ENCODE measurements at places on chromosomes 6 and 20.

GRCh38 chr6:7568021-7568420 lies 22.0 kb upstream of the SNRNP48 start:
- no peak for DNase-seq

GRCh38 chr20:6679086-6679485 lies 88.4 kb upstream of the BMP2 start:
- DNase-seq = no peak

- DNase-seq = no peak
Measured at GRCh38 chr20:51953731-51954340, 151.5 kb upstream of the SALL4 start.

DNA sequence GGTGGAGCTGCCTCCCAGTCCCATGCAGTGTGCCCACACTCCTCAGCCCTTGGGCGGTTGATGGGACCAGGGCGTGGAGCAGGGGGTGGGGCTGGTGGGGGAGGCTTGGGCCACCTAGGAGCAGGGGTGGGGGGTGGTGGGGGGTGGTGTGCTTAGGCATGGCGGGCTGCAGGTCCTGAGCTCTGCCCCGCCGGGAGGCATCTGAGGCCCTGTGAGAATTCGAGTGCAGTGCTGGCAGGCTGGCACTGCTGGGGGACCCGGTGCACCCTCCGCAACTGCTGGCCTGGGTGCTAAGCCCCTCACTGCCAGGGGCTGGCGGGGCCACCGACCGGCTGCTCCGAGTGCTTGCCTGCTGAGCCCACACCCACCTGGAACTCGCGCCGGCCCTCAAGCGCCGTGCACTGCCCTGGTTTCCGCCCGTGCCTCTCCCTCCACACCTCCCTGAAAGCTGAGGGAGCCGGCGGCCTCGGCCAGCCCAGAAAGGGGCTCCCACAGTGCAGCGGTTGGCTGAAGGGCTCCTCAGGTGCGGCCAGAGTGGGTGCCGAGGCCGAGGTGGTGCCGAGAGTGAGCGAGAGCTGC lies 59.6 kb upstream of the PRL start:
- no peak for DNase-seq

DNA sequence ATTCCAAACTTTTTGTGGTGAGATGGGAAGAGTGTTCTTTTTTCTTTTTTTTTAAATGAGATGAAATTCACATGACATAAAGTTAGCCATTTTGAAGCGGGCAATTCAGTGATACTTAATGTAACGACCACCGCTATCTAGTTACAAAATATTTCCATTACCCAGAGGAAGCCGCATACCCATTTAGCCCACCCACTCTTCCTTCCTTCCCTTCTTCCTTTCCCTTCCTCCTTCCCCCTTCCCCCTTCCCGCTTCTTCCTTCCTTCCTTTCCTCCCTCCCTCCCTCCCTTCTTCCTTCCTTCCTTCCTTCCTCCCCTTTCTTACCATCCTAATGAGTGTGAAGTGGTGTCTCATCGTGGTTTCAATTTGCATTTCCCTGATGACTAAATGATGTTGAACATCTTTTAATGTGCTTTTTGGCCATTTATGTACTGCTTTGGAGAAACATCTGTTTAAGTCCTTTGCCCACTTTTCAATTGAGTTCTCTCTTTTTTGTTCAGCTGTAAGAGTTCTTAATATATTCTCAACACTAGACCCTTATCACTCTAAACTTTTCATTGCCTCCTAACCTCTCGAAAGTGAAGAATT lies 371.1 kb downstream of the FARS2 start:
- no peak for DNase-seq

DNA sequence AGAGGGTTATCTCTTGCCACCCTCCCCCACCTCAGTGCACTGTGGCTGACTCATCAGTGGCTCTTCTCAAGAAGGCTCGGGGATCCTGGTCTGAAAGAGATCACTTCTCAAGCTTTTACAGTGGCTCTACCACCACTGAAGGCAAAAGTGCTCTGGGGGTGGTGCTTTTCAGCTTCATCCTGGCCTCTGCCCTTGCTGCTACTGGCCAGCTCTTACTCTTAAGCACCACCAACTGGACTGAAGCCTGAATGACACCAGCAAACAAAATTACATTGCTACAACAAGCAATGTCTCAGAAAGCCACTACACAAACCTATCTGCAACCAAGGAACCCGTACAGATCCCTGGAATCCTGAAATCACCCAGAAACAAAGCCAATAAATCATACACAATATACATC lies 402.1 kb downstream of the EPHA7 start:
- no peak for DNase-seq

- no peak for DNase-seq
Measured at GRCh38 chr6:134732763-134733162, 217.1 kb downstream of the ALDH8A1 start.

GRCh38 chr6:112622036-112622435 lies 274.9 kb downstream of the RFPL4B start:
- DNase-seq = no peak

Measured in suppressor macrophage treated with lipopolysaccharide for 1 hour (primary cell).